ENCODE measurements at places on chromosomes 5 and 9.

GRCh38 chr5:151793358-151793757, 21.6 kb downstream of the G3BP1 start:
- DNase-seq: no peak

DNA sequence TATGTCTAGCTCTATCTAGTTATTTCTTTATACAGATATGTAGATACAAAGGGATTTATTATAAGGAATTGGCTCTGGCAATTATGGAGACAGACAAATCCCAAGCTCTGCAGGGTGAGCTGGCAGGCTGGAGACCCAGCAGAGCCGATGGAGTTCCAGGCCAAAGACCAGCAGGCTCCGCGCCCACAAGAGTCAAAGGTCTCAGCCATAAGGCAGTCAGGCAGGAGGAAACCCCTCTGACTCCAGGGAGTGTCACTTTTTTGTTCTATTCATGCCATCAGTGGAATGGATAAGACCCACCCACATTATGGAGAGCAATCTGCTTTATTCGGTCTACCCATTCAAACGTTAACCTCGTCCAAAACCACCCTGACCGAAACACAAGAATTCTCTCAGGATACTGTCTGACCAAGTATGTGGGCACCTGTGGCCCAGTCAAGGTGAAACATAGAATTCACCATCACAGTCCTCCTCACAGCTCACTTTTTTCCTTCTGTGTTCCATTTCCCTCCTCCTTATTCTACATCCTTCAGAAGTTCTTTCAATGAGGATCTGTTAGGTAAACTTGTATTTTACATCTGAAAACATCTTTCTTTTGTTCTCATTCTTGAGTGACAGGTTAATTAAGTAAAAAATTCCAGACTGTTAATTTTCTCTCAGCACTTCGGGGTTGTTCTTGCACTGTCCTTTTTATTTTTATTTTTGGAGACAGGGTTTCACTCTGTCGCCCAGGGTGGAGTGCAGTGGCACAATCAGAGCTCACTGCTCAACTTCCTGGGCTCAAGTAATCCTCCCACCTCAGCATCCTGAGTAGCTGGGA, 21.2 kb downstream of the RNF130 start:
- no peak for DNase-seq

GRCh38 chr9:4706021-4706420, 26.7 kb downstream of the CDC37L1 start:
- no peak for DNase-seq

DNA sequence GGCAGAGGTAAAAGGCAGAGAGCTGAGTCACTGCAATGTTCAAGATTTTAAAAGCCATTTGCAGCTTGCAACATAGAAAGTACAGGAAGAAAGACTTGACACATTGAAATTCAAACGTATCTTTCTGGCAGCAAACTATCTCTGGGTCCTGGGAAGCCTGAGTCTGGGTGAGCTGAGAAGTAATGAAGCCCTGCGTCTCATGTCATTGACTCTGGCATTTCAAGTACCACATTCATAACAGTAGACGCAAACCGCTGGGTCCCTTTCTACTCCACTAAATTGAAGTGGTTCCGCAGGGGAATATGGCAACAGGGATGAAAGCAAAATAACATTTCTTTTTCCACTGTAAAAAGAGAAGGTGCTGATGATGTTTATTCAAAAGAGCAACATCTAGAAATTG, 694.3 kb downstream of the BRINP1 start:
- no peak for DNase-seq

DNA sequence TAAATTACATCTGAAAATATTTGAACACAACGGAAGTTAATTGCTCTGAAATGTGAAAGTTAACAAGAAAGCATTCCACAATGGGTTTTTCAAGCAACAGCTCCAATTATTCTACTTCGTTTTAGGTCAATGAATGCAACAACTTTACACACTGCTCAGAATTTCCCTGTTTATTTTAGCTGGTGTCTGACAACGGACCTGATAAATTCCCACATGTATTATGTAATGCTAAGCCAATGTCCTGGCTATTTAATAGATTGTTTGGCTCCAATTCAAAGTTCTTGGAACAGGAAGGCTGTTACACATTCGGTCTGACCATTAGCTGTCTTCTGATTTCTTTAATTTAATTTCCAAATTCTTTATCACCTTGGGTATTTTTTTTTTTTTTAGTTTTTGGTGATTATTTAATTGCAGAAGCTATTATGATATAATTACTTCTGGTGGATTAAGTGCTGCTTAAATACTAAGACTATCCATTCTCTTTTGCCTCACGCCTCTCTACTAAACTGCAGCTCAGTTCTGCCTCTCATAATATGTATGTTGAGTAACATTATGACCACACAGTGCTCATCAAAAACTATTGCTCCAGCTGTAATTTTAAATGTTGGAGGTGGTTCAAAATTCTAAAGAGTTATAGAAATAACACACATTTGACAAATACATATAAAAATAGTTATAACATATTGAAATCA, 57.9 kb downstream of the MEF2C start:
- DNase-seq: no peak

DNA sequence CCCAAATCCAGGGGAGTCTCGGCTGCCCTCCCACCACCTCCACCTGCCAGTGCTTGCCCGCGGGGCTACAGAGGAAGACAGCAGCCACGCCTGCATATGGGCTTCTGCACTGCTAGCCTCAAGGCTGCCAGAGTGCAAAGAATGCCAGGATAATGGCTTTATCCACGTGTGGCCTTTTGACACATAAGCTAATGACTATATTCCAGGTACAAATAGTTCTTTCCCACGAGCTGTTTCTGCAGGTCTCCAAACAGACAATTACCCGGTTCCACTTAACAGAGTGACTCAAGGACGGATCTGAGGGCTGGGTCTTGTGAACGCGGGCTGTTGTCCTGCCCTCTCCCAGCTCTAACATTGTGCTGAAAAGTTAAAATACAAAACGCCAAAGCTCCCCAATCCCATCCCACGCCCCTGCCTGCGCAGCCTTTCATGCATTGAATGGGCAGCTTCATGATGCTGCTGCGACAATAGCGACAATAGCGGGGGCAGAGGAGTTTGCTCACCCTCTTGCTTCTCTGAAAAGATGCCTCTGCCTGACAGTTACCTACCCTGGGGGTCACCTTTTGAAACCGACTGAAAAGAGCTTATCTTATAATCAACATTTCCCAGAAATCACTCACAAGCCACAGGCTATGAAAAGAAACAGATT, 39.1 kb upstream of the MSH3 start:
- DNase-seq: no peak

DNA sequence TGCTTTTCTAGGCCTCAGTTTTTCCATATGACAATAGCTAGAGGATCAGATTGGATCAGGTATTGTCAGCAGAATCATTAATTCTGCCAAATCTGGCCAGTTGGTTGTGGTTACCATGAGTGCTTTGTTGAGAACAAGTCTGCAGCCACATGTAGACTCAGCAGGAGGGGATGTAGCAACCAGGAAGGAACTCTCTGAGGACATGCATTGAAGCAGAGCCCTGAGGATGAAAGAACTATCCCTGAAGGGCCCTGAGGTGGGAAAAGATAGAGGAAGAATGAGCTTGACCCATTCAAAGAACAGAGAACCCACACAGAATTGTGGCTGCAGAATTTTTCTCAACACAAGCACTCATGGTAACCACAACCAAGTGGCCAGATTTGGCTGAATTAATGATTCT, 60.1 kb upstream of the AFAP1L1 start:
- DNase-seq: no peak

DNA sequence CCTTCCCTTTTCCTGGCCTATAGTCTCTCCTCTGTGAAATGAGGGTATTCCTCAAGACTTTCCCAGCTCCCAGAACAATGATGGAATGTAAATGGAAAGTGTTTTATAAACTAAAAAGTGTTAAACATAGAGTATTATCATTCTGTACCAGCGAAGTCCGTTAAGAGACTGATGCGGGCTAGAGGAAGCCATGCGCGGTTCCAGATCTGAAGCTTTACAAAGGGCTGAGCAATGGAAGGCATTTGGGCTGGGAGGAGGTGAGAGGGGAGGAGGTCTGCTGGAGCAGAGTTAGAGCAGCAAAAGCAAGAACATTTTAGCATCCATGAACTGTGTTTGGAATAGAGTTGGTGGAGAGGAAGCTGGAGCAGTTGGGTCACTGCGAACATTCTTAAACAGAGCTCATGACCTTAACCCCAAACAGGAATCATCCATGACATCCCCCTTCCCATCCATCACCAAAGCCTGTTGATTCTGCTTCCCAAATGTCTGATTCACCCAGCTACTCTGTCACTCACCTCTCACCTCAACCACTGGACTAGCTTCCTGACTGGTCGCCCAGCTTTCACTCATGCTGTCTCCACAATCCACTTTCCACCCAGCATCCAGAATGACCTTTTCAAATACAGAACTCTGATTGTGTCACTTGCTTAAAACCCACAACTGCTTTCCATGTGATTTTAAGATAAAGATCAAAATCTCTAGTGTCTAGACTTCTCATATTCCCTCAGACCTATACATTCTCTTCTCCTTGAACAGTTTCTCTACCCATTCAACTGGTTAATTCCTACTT, 37.1 kb downstream of the CDK5RAP2 start:
- DNase-seq: no peak

GRCh38 chr5:51961154-51961562, 577.9 kb downstream of the ISL1 start:
- DNase-seq: no peak

DNA sequence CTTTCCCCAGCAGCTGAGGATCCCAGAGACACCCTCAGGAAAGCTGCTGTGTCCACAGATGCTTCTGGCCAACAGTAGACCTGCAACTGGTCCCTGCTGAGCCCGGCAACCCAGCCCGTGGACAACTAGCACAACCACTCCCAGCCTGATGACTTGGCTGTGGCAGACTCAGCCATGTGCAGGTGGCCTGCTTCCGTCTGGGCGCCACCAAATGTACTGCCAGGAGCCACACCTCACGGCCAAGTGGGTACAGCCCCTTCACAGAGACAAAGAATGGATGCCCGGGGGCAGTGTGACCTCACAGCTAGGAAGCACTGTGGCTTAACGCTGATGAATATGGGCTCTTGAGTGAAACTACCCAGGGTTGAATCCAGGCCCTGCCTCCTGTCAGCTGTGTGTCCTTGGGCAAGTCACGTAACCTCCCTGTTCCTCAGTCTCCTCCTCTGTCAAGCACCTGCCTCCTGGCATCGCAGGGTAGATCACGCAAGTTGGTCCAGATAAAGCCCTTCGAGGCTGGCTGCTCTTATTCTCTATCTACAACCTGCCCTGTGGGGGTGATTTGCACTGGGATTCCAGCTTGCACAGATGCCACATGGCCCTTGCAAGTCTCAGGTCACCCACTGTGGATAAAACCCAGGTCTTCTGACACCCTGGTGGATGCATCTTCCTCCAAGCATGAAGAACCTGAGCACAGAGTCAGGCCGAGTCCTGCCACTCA, 225.0 kb downstream of the PBX3 start:
- DNase-seq: no peak

GRCh38 chr9:126410229-126410628, 83.6 kb downstream of the MVB12B start:
- DNase-seq: no peak

DNA sequence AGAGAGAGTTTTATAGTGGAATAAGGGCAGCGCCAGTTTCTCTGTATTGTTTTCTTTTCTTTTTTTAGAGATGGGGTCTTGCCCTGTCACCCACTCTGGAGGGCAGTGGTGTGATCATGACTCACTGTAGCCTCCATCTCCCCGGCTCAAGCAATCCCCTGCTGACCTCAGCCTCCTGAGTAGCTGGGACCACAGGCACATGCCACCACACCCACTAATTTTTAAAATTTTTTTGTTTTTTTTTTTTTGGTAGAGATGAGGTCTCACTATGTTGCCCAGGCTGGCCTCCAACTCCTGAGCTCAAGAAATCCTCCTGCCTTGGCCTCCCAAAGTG, 119.0 kb downstream of the PIK3R1 start:
- no peak for DNase-seq

- no peak for DNase-seq
Measured at GRCh38 chr5:96124589-96124988, 162.9 kb upstream of the ELL2 start.

GRCh38 chr9:15469406-15469805, 41.4 kb downstream of the PSIP1 start:
- no peak for DNase-seq

- no peak for DNase-seq
Measured at GRCh38 chr5:35201291-35201690, 29.0 kb downstream of the PRLR start.

DNA sequence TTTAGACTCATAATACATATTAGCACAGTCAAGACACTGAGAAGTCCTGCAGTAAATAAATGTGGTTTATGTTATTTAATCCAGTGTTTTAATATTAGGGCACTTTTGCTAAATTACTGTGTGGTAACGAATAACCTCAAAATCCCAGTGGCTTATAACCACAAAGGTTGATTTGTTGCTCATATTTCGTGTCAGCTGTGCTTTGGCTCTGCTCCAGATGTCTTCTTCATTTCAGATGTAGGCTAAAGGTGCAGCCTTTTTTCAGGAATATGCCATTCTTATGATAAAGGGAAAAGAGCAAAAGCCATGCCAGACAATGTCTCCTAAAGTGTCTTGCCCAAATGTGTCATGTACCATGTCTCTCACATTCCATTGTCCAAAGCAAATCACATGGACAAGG, 144.8 kb downstream of the BRINP1 start:
- DNase-seq: no peak

DNA sequence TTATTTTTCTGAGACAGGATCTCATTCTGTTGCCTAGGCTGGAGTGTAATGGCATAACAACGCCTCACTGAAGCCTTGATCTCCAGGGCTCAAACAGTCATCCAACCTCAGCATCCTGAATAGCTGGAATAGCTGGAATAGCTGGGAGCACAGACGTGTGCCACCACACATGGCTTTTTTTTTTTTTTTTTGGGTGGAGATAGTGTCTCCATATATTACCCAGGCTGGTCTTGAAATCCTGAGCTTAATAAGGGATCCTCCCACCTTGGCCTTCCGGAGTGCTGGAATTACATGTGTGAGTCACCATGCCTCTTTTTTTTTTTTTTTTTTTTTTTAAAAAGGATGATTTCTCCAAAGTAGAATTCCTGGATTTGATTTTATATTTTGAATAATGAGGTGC, 60.7 kb downstream of the NSD1 start:
- no peak for DNase-seq

- DNase-seq: no peak
Measured at GRCh38 chr5:78798673-78799029, 150.1 kb upstream of the LHFPL2 start.

DNA sequence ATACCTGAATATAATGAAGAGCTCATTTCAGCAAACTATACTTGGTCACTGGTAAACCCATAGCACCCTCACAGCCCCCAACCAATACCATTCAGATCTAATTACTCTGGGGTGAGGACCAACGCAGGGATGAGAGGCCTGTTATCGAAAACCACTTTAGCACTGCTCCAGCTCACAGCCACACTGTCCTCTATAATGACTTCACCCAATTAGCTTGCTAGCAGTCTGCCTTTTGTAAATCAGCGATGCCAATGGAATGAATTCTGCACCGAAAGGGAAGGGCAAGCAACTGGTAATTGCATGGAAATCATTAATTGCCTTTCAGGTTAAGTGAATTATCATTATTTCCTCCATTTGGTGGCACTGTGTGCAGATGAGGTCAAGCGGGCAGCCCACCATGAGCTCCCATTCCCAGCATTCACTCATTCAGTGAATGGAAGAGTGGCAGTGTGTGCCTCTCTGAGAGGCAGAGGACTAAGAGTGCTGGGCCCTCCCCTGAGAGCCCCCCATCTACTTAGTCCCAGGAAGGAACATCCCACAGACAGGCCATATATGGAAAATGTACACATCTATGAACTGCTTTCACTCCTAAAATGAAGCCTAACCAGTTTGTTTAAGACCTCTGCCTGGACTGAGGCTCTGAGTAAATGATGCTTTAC, 262.1 kb downstream of the SPOCK1 start:
- no peak for DNase-seq
